ENCODE measurements at places on chromosomes 2 and 18.
A peak's percentile ranks its signal among the peaks of the same experiment; 100 is the strongest.

- no peak for DNase-seq
Observed at GRCh38 chr2:150062416-150062815, 425.1 kb downstream of the RND3 start.

DNA sequence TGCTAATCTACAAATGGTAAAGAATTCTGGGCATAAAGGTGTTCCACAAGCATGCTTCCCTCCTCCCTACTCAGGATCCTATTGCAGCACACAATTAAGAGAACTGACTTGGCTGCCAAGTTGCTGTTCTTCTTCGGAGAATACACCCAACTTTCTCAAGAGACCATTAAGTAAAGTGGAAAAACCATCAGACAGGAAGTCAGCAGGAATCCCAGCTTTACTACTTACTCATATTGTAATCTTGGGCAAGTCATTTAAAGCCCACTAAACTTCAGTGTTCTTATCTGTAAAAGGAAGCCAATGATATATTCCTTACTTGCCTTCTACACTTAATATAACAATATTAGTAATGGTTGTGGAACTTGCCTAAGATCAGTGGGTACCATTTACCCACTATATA is 37.8 kb downstream of the PSTPIP2 start:
- DNase-seq = no peak

DNA sequence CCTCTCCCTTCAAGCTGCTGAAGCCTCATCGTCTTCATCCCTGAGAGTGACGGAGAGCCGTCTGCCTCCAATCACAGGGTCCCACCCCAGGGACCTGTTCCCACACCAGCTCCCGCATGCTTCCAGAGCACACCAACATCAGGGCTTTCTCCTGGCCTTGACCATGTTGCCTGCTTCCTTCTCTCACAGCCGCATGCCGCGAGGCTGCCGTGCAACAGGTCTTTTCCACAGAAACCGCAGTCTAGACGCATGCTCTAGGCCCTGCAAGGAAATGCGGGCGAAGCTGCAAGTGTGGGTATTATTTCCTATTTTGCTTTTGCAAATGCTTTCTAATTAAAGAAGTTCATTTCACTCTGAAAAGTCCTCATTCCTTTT is 277.8 kb downstream of the EIPR1 start:
- no peak for DNase-seq

DNA sequence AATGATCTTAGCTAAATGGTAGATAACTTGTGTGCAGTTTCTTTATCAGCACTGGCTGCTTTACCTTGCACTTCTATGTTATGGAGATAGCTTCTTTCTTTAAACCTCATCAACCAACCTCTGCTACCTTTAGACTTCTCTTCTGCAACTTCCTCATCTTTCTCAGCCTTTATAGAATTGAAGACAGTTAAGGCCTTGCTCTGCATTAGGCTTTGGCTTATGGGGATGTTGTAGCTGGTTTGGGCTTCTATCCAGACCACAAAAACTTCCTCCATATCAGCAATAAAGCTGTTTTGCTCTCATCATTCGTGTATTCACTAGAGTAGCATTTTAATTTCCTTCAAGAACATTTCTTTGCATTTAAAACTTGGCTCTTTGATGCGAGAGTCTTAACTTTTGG is 123.7 kb downstream of the PIK3C3 start:
- DNase-seq = no peak

GRCh38 chr2:171279983-171280790 is 119.5 kb upstream of the TLK1 start:
- DNase-seq = no peak

DNA sequence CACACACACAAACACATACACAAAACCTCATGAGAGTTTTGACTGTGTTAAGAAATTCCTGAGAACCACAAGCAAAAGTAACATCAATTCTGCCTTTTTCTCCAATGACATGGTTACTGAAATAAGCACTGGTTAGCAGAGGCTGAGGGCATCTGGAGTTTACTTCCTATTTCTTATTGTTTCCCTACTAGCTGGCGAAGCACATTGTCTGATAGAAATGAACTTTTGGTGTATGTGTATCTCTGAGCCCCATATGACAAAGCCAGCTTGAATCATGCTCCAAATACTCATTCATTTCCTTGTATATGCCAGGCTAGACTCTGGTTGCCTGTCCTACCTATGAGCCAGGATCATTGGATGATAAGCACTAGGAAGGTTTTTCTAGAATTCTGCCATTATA is 203.1 kb downstream of the NCKAP5 start:
- no peak for DNase-seq

DNA sequence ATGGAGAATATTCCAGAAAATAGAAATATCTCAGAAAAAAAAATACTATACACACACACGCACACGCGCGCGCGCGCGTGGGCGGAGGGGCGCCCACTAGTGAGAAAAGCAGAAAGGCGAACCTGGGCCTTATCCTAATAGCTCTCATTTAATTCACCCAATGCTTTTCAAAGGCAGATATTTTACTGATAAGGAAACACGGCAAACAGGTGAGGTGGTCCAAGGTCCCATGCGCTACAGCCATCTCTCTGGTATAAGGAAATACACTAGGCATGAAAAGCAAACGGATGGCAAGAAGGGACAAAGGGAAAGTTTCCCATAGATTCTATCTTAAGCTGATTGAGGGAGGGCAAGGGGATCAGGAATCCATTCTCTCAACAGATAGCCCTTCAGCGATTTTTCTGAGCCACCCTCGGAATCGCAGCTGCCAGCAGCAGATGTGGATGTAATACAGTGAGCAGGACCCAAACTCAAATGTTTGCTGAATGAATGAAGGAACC is 136.7 kb downstream of the TMEM247 start:
- peak; percentile 33 for DNase-seq

DNA sequence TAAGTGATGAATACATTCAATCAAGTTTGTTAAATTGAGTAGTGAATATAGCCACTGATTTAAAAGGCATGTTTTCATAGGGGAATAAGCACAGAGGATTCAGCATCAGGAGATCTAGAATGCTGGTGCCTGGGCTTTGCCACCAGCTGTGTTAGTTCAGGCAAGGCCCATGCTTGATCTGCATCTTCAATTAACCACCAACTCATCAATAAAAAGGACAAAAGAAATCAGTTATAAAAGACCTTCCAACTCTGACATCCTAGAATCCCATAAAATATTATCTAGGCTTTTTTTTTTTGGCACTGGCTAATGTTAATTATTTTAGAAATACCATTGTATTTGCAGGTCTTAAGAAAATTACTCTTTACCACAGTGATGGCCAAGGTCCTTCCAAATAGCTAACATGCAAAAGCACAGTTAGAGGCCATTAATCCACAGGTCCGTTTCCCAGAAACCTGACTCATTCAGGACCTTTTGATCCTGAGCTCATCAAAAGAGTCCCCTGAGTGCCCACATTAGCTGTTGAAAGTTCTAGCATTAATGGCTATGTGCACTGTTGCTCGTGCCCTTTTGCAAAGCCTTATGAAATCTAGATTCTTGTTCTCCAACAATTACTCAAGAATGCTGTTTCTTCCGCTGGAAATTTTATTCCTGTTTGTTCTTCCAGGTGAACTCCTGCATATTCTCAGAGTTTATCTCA is 170.0 kb downstream of the CYRIA start:
- DNase-seq = no peak

GRCh38 chr2:76613330-76613729 is 902.6 kb upstream of the GCFC2 start:
- DNase-seq = no peak

DNA sequence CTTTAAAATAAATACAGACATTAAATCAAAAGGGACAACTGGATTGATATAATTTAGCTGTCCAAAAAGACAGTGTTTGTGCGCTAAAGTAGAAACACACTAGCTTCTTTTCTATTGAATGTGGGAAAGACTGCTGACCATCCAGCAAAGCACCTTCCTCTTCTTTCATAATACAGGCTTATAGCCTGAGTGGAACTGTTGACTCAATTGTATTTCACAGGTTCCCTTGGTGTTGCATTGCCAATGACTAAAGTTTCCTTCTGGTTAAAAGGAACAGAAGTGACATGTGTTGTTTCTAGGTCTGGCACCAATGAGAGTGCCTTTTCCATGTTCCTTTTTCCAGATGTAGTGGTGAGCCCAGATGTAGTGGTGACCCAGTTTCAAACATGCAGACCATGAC is 412.3 kb downstream of the RNF144A start:
- DNase-seq = no peak

- DNase-seq = peak; percentile 16
Observed at GRCh38 chr2:33442528-33443079, 33.8 kb upstream of the RASGRP3 start.

GRCh38 chr18:71958605-71959004 is 585.5 kb downstream of the CBLN2 start:
- no peak for DNase-seq

DNA sequence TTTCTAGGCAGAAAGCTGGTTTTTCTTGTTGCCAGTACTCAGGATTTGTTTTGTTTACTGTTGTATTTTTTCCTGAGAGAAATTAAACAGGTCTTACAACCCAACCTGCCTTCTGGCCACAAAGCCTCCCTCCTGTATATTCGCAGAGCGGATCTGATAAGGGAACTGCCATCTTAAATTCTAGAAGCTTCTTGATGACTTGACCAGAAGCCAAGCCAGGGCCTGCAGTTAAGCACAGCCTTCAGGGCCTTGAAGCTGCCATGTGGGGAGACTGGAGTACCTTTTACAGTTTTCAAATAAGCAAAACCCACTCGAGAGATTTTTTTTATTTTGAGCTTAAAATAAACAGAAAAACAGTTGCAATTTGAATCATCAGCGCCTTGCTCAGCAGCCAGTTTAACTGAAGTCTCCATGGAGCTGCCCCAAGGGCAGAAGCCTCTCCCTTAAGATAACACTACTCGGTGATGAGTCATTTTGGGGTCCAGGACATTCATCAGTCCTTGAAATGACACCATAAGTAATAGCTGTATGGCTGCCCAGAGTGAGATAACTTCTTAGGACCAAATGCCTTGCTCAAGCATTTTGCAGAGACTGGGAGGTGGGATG is 51.5 kb upstream of the PHLPP1 start:
- DNase-seq = no peak

- no peak for DNase-seq
Observed at GRCh38 chr2:46666044-46666679, 186.8 kb downstream of the TMEM247 start.

- DNase-seq = no peak
Observed at GRCh38 chr2:232839411-232840079, 30.5 kb upstream of the SNORC start.

- no peak for DNase-seq
Observed at GRCh38 chr2:110682872-110683271, 5.0 kb upstream of the BUB1 start.

DNA sequence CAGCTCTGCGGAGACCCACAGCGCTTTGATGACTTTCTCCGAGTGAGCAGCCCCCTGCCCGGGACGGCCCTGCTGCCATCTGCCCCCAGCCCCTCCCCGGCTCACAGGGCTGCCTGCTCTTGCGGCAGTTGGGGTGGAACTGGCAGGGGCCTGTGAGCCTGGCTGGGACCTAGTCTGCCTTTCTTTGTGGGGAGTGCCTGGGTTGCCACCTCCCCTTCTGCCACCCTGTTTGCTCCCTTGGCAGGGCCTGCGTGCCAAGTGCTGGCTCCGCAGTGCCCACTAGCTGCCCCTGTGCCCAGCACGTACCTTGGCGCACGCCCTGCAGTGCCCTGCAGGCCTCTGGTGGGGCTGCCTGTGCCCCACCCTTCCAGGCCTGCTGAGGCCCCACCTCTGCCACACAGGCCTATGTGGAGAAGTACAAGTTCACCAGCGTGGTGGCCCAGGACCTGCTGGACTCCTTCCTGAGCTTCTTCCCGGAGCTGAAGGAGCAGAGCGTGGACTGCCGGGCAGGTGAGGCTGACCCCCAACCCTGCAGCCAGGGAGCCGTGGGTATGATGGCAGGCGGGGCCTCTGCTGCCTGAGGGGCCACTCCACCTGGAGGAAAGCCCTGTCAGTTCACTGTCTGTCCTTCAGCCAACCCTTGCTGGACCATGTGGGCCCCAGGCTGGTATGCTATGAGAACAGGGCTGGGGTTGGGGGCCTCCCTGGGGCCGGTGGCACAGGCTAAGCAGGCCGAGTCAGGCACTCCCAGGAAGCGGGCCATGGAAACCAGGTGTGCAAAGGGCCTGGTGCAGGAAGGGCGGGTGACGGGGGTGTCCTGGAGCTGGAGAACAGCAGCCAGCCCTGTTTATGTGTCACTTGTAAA is 7.0 kb downstream of the RNPEPL1 start:
- no peak for DNase-seq

DNA sequence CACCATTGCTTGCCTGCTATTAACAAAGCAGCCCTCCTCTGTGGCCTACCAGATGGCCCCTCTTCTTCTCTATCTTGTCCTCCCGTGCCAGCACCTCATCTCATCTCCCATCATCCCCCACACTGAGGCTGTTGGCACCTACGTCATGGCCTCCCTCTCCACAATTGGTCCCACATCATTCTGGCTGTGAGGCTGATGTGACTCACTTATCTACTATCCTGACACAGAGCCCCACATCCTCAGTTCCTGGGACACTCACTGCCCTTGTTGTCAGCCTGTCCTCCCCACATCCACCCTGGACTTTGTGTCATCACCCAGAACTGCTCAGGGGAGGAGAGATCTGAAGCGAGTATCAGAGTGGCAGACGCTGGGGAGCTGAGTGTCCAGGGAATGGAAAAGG is 102.9 kb downstream of the MRO start:
- no peak for DNase-seq

DNA sequence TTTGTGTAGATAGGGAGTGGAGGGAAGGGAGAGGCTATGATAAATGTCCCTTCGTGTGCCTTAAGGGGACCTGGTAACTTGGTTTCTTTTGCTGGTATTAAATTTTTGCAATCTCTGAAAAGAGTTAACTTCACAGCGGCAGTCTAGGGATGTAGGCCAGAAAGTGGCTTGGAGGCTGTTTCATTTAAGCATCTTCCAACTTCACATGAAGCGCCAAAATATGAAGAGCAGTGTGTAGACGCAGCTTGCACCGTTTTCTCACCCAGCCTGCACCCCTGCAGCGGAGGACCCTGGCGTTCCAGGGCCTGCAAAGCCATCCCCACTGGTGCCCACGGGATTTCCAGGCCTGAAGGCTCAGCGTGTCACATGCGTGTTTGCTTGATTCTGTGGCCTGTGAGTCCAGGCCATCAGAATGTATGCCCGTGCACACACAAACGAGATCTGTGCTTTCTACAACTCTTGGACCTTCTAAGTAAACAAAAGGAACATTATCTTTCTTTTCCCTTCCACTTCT is 87.2 kb upstream of the EPB41L3 start:
- no peak for DNase-seq

- peak; percentile 58 for DNase-seq
Observed at GRCh38 chr2:46776687-46777327, 138.8 kb downstream of the MCFD2 start.

- no peak for DNase-seq
Observed at GRCh38 chr2:4369826-4370419, 666.5 kb downstream of the DCDC2C start.

DNA sequence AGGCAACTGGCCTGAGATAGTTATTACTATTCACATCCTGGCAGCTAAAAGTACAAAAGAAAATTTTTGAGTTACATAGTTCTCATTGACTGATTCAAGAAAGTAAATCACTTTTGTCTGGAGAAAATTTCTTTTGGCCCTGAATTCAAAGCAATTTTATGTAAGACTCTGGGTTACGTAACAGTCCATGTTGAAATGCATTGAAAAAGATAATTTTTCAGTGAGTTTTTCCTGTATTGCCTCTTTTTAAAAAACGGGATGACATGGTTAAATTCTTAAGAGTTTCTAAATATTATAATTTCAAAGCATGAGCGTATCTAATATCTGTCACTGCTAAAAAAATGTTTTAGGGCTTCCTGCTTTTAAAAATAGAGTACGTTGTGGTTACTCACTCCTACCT is 72.7 kb downstream of the ANKRD12 start:
- DNase-seq = no peak

GRCh38 chr18:6868033-6868432 is 138.5 kb downstream of the ARHGAP28 start:
- no peak for DNase-seq

GRCh38 chr2:240796543-240797499 is 23.2 kb downstream of the KIF1A start:
- DNase-seq = no peak
